C1 segment of cervical spinal cord (tissue), 14 donors: ENCODE measurements at places on chromosomes 2 and 18.

GRCh38 chr18:48656582-48656981 lies 117.8 kb downstream of the CTIF start:
- DNase-seq: no peak

DNA sequence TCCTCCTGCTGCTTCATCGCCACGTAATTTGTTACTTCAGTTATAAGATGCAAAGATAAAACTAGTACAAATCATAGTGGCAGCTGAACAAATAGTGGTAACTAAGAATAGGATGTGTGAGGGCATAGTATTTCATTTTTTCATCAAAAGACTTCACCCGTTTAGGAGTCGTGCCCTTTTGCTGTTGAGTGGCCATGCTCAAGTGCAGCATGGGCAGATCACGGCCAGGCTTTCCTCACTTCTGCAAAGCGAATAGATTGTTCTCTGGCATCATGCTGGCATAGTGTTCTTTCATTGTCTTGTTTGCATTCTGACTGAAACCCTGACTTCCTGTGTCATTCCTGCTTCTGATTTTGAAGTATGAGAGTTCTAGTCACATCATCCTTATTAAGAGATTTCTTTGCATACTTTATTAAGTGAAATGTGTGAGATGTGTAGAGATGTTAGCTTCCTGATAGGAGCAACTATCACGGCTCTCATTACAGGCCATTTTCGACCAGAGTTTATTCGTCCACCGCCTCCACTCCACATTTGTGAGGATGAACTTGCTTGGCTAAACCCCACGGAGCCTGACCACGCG lies 11.8 kb downstream of the CNOT11 start:
- no peak for DNase-seq

GRCh38 chr2:71596011-71596410 lies 142.7 kb downstream of the DYSF start:
- DNase-seq: peak; percentile 86

- no peak for DNase-seq
Observed at GRCh38 chr2:39203382-39203781, 40.4 kb downstream of the CDKL4 start.

- DNase-seq: no peak
Observed at GRCh38 chr2:205994344-205994743, 91.6 kb downstream of the INO80D start.

DNA sequence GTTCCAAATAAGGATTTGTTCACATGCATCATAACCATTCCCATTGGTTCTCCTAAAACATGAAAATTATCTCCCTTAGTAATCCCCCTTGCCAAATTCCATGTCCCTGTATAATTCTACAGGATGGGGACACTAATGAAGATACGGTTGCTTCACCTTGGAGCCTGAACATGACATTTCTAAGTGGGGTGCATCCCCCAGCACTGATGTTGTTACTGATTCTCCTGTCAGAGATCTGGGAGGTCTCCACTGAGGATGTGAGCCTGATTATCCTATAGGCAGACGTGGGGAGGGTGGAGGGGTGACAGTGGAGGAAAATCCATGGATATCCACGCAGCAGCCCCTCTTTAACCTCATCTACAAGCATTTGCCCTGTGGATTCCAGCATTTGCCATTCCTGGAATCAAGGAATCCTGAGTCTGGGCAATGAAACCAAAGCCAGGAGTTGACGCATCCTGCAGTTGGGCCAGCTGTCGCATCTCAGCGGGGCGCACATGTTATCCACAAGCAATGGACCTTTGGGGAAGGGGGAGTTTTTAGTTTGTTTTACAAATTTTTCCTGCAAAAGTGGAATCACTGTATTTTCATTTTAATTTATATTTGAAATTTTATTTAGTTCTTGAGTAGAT lies 57.3 kb downstream of the HK2 start:
- no peak for DNase-seq

DNA sequence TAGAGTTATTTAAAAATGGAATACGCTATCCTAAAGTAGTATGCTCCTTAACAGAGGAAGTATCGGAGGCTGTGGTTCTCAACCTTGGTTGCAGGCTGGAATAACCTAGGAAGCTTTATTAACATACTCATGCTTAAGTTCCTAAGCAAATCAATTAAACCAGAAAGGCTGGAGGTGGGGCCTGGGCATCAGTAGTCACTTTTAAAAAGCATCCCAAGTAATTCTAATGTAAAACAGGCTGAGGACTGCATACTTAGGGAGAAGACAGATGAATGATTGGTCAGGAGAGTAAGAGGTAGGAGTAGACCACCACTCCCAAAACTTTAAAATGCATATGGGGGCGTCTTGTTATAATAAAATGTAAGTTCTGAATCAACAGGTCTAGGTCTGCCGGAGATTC lies 15.3 kb downstream of the ACAA2 start:
- DNase-seq: no peak

GRCh38 chr2:727071-727470 lies 49.9 kb upstream of the TMEM18 start:
- no peak for DNase-seq

DNA sequence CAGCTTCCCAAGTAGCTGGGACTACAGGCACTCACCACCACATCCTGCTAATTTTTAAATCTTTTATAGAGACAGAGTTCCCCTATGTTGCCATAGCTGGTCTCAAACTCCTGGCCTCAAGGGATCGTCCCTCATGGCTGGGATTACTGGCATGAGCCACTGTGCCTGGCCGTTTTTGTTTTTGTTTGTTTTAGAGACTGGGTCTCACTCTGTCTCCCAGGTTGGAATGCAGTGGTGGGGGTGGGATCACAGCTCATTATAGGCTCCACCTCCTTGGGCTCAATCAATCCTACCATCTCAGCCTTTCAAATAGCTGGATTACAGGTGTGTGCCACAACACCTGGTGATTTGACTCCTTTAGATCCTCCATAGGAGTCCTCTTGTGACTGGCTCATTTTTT lies 19.5 kb upstream of the ZDBF2 start:
- no peak for DNase-seq

- no peak for DNase-seq
Observed at GRCh38 chr18:4551001-4551360, 95.9 kb upstream of the DLGAP1 start.

DNA sequence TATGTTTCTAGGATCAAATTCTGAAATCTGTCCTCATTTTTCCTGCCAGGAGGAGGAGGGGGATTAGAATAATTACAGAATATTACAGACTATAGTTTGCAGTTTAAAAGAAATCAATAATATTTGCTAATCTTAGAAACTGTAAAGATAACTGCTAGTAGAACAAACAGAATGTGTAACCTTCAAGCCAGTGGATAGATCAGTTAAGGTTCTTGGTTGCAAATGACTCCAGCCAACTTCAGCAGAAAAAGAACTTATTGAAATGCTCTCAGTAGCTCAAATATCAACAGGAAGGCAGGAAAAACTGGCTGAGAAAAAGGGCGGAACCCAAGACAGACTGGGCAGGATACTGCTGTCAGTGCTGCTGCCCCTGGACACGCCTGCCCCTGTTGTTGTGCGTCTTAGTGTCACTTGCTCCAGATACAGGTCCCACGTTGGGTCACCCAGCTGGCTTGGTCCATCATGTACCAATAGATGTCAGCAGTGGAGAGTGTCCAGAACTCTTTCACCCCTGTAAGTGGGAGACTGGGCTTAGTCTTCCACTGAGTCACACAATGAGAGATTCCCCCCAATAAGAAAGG lies 10.2 kb downstream of the NMUR1 start:
- no peak for DNase-seq

DNA sequence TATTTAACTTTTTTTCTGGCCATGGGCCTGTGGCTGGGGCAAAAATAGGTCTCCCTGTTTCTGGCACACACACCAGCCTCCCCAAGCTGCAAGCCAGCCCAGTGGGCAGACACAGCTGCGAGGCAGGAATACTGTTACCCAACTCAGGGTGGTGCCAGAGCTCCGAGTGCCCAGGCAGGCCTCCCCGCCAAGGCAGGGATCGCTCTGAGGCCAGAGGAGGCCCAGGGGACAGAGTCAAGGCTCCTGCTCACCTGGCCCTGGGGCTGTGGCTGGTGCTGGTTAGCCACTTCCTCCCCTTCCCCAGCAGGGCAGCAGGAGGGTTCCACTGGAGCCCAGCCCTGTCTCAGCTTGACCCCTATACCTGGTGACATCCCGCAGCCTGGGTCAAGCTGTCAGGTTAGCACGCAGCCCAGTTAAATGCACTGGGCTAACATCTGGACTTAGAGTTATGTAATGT lies 67.1 kb upstream of the EPAS1 start:
- DNase-seq: no peak

DNA sequence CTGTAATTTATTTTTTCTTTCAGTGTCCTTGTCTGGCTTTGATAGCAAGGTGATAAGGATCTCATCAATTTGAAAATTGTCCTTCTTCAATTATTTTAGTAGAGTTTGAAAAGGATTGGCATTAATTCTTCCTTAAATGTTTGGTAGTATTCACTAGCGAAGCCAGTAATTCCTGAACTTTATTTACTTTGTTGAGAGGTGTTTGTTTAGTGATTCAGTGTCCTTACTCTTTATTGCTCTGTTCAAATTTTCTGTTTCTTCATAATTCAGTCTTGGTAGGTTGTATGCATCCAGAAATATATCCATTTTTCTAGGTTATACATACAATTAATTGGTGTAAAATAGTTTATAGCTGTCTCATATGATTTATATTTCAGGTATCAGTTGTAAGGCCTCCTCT lies 676.7 kb upstream of the POU3F3 start:
- DNase-seq: no peak

- DNase-seq: no peak
Observed at GRCh38 chr2:223751012-223751411, 86.4 kb downstream of the AP1S3 start.

GRCh38 chr18:35835833-35836232 lies 136.6 kb upstream of the RMP24 start:
- DNase-seq: no peak

- DNase-seq: no peak
Observed at GRCh38 chr2:128374711-128375413, 56.2 kb upstream of the HS6ST1 start.

GRCh38 chr2:44906972-44907371 lies 34.5 kb upstream of the SIX3 start:
- DNase-seq: no peak

DNA sequence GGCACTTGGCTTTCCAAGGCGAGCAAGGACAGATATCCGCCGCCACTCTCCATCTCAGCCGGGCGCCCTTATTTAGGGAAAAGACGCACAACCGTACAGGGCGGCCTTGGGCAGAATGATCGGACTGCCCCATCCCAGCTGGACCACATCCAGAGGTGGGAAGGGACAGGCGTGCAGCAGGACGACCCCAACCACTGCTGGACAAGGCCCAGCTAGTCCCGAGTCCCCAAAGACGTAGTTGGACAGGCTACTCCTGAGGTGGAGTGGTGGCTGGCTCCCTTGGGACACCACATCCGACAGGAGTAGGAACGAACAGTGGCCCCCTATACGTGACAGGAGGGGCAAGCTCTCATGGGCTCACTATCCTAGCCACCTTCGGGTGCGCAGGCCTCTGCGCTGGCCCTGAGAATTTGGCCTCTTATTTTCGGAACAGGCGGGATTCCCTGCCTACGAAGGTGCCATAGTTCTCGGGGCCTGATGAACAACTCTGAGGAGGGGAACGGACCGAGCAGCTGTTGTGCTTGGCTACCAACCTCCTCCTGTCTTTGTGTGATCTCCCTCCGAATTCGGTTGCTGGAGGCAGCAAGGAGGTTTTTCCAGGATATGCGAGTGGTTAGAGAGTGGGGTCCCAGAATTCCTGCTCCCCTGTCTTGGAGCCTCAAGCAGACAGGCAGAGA lies 2.3 kb downstream of the FEV start:
- no peak for DNase-seq

DNA sequence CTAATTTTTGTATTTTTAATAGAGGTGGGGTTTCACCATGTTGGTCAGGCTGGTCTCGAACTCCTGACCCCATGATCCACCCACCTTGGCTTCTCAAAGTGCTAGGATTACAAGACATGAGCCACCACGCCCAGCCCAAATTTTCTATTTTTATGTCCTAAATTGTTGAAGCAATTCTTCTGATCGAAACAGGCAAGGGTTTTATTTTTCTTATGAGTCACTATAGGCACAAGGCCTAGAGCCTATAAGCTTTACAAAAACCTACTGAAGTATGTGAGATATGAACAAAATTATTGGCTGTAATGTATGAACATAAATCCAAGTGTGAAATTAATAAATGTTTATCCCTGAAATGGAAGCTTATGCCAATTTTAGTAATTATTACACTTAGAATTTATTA lies 464.2 kb upstream of the NRP2 start:
- DNase-seq: no peak

GRCh38 chr2:180823546-180824141 lies 156.8 kb upstream of the UBE2E3 start:
- no peak for DNase-seq
